ENCODE measurements at places on chromosomes 4 and X.
A peak's percentile ranks its signal among the peaks of the same experiment; 100 is the strongest.

GRCh38 chrX:2595258-2595657, 94.5 kb upstream of the DHRSX start:
- no peak for DNase-seq

DNA sequence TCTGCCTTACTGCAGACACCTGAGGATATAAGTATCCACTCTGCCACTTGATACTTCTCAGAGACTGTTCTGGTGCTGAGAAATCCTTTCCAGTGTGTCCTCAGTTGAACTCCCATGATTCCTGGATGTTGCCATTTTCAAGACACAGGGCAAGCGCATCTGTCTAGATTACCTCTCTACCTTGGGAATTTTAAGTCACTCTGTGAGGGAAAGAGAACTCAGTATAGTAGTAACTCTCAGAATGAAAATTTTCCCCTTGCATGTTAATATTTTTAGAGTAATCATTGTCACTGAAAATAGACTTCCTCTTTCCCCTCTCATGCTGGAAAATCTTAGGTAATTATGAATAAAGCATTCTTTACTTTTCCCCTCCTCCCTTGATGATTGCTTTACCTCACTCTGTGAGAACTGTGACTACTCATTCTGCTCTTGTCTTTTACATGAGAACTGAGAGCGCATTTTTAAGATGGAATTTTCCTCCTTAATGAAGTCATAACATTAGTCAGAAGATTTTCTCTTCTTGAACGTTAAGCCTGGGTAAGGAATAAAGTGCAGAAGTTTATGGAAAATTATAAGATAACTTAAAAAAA, 45.0 kb downstream of the TET2 start:
- no peak for DNase-seq

DNA sequence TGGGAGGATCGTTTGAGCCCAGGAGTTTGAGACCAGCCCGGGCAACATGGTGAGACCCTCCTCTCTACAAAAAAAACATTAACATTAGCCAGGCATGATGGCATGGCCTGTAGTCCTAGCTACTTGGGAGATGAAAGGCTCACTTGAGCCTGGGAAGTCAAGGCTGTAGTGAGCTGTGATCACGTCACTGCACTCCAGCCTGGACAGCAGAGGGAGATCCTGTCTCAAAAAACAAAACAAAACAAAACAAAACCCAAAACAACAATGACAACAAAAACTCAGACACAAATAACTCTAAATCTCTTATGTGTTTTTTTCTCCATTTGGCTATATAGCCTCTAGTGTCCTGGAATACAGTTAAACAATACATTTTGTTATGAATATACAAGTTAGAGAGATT, 127.3 kb upstream of the STK26 start:
- DNase-seq: no peak

GRCh38 chrX:108701633-108702032, 34.7 kb downstream of the IRS4 start:
- no peak for DNase-seq

DNA sequence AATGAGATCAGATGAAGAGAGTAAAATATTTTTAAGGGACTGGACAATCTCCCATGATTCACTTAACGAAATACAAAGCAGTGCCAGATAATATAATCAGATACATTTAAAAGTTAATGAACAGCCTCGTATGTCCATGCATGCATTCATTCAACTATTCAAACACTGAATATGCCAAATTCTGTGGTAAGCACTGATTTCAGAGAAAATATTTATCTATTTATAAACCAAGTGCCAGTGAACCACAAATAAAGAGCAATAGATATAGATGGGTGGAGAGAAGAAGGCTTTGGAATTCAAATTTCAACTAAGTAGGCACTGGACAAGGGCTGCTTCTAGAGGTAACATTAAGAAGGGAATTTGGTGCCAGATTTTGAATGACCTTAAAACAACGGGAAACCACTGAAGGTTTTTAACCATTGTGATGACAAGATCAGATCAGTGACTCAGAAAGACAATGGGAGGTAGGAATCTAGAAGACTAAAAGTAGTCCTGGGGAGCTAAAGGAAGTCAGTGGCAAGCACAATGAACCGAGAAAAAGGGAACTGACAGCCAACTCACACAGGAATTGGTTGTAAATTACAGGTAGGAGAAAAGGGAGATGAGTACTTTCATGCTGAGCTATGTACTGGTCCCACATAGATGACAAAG, 14.2 kb downstream of the ELOVL6 start:
- DNase-seq: no peak

DNA sequence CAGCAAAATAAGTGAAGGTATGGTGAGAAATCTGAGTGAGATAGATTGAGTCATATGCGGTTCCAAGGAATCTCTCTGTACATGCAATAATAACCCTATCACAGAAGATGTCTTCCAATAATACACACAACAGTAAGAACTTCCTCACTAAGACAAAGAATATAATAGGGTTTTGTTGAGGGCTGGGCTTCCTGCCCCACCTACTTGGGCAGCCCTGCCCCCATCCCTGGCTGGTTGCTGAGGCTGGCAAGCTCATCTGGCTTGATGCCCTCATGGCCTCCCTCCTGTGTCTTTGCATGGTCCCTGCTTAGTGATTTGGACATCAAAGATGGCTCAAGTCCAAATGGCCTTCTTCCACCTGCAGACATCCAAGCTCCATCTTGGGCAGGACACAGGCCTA, 2.7 kb downstream of the GEMIN8 start:
- DNase-seq: no peak

DNA sequence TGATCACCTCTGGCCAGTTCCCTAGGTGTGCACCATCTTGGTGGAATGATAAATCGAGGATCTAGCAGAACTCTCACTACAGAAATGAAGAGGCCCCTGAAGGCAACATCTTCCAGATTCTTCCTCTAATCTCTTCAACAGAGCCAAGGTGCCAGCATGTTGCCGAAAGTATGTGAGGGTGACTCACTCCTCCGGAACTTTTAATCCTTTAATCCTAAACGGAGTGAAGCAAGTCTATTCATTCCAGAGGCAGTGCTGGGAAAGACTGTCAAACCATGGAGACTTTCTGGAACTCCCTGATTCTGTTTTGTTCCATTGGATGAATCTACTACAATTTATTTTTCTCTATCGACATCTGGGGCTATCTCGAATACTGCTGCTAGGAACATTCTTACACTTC, 68.7 kb downstream of the SUPT20HL2 start:
- DNase-seq: no peak

- no peak for DNase-seq
Measured at GRCh38 chrX:20317873-20318272, 51.2 kb upstream of the RPS6KA3 start.

DNA sequence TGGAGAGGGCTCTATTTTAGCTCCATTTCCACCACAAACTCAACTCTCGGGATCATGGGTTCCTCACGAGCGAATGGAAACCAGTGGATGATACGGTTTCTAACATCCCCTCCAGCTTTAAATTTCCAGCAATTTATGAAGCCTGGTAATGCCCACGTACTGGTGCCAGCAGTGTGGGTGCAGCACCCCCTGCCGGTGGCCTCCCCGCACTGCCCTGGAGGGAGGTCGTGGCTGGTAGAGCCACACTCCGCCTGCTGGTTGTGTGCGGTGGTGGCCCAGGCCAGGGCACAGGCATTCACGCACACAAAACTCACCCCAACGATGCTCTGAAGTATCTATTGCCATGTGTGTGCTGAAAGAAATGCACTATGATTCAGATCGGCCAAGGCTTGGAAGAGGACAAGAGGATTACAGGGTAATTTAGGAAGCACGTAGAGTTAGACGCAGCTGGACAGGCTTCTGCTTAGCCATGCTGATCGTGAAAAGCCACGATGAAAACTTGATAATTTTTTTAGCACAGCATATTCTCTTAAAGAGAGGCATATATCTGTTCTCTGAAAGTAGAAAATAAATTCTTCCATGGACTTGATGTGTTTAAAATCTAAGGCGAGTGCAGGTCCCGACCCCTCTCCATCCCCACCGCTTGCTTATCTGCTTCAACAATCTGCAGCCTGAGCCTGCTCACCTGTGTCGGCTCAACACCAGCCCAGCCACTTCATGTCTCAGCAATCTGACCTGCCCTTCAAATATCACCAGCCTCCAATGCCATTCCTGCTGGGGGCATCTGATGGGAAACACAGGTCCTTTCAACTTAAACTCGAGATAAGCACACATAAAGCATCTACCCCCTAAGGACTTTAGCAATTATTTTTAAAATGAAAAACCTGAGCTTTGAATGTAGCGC, 59.1 kb downstream of the SCD5 start:
- peak; percentile 54 for DNase-seq

- DNase-seq: no peak
Measured at GRCh38 chrX:153398275-153398960, 2.7 kb downstream of the PNMA6E start.

DNA sequence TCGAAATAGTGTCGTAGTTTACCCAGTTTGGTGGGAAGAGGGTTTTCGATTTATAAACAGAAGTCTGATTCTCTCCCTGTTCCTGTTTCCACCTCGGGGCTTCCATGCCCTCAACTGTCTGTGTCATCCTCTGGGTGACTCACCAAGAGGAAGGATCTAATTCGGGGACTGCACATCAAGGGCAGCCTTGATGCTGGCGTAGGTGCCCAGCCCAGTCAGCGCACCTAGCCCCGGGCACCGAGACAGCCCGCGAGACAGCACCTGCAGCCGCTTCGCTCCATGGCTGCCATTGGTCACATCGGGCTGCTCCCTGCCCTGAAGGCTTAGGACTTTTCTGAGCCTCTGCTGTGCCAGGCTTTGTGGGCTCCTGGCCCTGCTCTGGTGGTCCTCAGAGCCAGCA, 7.7 kb downstream of the ABCD1 start:
- DNase-seq: no peak

- DNase-seq: no peak
Measured at GRCh38 chrX:153649178-153649914, 2.3 kb downstream of the DUSP9 start.

DNA sequence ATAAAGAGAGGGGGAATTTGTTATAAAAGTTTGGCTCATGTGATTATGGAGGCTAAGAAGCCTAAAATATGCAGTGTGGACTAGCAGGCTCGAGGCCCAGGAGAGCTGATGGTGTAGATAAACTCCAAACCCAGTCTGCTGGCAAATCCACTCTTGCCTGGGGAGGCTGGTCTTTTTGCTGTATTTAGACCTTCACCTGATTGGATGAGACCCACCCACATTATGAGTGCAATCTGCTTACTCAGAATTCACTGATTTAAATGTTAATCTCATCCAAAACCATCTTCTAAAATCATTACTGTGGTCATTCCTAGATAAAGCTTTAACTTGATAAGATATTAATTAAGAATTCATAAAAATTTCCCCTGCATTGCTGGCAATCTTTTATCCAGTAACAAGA, 473.2 kb downstream of the TMA16 start:
- DNase-seq: no peak

DNA sequence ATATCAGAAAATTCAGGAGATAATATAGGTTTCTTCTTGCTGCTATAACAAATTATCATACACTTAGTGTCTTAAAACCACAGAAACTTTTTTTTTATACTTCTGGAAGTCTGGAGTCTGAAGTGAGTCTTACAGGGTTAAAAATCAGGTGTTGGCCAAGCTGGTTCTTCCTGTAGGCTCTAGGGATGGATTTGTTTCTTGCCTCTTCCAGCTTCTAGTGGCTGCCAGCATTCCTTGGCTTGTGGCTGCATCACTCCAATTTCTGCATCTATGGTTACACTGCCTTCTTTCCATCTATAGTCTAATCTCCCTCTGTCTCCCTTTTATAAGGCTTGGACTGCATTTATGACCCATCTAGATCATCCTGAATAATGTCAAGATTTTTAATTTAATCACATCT, 68.7 kb downstream of the ANTXR2 start:
- no peak for DNase-seq

- no peak for DNase-seq
Measured at GRCh38 chr4:7978489-7978888, 38.8 kb upstream of the AFAP1 start.

DNA sequence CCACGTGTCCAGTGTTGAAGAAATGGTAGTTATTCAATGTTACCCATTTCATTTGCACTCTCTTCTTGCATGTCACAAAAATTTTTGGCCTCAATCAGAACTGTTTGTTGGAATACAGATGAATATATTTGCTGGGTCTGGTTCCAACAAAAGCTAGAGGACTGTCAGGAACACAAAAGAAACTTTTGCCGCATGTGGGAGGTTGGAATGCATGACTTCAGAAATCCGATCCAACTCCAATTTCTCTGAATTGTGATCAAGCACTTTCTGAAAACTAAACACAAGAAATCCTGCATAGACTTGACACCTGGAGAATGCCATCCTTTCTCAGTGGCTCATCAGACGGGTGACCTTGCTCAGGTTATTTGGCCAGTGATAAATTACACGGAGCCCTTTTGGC, 15.4 kb downstream of the SETD7 start:
- no peak for DNase-seq

DNA sequence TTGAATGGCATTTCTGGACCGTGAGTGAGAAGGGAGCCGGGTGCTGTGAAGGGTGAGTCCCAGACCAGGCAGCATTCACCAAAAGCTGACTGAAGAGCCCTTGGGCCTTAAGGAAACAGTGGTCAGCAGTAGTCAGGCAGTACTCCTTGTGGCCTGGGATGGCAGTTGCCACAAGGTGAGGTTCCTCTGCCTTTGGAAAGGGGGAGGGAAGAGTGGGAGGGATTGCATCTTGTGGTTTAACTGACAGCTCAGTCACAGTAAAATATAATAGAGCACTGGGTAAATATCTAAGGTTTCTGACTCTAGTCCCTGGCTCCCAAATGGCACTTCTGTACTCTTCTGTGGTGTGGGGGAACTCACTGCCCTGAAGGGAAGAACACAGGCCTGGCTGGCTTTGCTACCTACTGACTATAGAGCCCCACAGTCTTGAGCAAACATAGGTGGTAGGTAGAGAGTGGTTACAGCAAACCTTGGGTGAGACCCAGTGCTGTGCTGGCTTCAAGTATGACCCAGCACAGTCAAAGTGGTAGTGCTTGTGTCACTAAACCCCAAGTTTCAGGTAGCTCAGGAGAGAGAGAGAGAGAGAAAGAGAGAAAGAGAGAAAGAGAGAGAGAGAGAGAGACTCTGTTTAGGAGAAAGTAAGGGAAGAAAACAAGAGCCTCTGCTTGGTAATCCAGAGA, 154.2 kb downstream of the TEX11 start:
- no peak for DNase-seq

DNA sequence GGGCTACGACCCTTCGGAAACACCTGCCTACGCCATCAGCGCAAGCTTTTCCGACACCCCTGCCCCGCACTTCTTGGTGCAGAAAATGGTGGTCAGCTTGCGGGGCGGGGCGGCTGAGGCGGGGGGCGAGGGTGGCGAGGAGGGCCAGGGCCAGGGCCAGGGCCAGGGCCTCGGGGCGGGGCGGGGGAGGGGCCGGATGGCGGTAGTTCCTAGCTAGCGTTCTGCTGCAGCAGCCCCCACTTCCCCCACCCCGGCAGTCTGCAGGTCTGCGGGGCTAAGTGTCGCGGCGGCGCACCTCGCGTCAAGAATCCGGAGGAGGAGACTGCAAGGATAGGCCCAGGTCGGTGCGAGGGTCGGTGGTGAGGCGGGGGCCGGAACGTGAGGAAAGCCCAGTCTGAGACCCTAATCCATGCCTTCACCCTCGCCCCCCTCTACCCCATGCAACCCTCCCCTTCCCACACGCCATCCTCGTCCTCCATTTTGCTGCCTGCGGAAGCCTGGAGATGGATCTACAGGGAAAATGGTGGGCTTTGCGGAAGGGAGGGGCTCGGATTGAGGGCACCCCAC, 600 bp downstream of the BEX4 start:
- DNase-seq: no peak

GRCh38 chrX:2867206-2867605, 38.5 kb downstream of the GYG2 start:
- no peak for DNase-seq
